NCI-H1092 (cell line): ENCODE measurements at places on chromosomes 16 and 17.

- no peak for DNase-seq
These were observed 10.8 kb downstream of the CASKIN2 start for GRCh38 chr17:75504347-75505151.

DNA sequence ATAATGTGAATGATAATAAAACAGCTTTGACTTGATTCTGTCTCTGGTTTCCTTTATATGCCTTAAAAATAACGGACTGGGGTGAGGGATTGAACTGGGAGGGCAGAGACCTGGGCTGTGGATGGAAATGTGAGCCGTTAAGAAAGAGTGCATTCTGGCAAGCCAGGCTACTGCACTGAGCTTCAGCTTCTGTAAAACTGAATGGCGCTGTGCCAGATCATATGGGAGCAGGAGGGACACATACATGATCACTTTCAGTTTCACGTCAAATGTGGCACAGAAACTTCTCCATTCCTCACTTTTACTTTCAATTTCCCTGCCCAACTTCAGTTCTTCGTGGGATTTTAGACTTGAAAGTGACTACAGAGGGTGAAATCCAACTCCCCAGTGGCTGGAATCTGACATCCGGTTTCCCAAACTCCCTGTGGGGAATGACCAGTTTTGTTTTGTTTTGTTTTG, 1.1 kb downstream of the MT2A start:
- DNase-seq = peak; percentile 34

DNA sequence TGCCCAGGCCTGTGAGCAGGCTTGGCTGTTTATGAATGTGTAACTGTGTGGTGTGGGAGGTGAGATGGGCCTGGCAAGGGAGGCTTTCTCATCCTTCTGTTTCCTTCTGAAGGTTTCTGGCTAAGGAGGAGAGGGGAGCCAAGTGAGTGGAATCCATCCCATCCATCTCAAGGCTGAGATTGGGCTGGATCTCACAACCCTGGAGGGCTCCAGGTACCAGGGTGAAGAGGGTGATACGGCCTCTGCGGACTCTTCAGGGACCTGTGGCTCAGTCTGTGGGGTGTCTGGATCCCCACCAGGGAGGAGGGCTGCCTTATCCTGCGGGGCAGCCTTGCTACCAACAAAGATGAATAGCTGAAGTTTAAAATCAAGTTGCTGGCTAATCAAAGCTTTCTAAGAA, 7.0 kb downstream of the ZNF629 start:
- no peak for DNase-seq

DNA sequence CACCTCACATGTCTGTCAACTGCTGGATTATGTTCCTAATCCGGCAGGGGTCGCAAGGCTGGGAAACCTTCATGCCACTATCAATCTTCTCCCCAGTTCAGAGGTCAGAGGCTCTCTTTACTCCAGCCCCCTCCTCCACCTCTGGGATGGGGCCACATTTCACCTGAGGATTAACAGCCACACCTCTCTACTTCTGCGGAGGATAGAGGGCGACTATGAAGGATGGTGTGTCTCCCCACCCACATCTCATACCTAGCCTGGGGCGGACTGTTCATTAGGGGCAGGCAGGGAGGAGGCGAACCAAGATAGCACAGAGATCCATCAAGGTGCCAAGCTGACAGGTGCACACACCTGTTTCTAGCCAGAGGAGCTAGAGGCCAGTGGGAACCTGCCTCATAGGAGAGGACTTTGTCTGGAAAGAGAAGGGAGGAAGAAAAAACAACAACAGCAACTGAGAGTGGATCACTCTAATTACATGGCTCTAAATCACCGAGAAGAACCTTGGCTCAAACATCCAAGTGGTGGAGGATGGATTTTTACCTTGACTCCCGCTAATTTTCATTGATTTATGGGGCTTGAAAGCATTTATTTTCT, 41.9 kb upstream of the SKAP1 start:
- no peak for DNase-seq

- peak; percentile 39 for DNase-seq
These were observed 35.3 kb downstream of the NPLOC4 start for GRCh38 chr17:81601525-81602120.

GRCh38 chr17:28004344-28004743, 38.1 kb upstream of the NLK start:
- DNase-seq = no peak

- DNase-seq = no peak
These were observed 2.3 kb upstream of the HERPUD1 start for GRCh38 chr16:56929639-56930038.

- DNase-seq = no peak
These were observed 12.6 kb upstream of the FUS start for GRCh38 chr16:31167315-31167714.
